Thymus (tissue), 14 donors: ENCODE measurements at places on chromosomes 7 and 10. TPM values are rescaled to one million over a fixed set of nuclear protein-coding genes. Genes with fewer than 3 reads are reported as not detected.

Gene TMEM236
- total RNA-seq: 0.24 TPM

Gene TRIM50
- 0.09 TPM for total RNA-seq

Gene SND1
- total RNA-seq: 104 TPM

Gene OGDHL
- 0.61 TPM for total RNA-seq

Gene CDC14C
- not detected for total RNA-seq

Gene LAMB1
- total RNA-seq: 33.4 TPM

Gene OR6V1
- total RNA-seq: not detected

Gene HMX3
- total RNA-seq: not detected

Gene STEAP4
- 0.38 TPM for total RNA-seq

DNA sequence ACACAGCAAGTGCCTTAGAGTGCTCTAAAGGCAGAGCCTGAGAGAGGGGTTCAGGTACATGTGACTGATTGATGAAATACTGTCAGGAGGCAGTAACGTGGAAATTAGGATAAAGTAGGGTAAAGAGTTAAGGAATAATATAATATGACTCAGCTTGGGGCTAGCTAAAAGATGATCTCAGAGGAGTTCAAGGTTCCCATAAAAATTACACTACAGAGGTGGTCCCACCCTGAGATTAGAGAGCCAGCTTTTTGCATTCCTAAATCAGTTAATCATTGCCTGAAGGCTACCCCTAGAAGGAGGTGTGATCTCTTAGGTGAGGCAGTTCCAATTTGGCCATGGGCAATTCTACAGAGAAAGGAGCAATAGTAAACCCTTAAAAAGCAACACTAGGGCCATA lies 5.8 kb downstream of the LIPJ start:
- DNase-seq: no peak

DNA sequence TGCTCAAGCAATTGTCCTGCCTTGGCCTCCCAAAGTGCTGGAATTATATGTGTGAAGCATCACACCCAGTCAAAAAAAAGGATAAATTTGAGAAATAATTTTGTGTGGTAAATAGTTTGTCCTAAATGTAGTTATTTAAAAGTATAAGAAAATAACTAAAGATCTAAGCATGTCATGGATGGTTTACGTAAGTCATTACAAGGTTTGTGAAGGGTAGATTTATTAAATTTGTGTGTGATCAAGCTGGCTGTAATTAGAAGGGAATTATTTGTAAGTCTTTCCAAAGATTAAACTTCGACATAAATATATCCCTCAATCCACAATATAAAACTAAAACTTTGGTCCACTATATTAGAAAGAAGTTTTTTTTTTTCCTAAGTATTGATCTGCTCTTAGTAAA lies 28.6 kb downstream of the ORC5 start:
- DNase-seq: no peak

GRCh38 chr10:70711177-70711576 lies 38.9 kb downstream of the ADAMTS14 start:
- DNase-seq: no peak

DNA sequence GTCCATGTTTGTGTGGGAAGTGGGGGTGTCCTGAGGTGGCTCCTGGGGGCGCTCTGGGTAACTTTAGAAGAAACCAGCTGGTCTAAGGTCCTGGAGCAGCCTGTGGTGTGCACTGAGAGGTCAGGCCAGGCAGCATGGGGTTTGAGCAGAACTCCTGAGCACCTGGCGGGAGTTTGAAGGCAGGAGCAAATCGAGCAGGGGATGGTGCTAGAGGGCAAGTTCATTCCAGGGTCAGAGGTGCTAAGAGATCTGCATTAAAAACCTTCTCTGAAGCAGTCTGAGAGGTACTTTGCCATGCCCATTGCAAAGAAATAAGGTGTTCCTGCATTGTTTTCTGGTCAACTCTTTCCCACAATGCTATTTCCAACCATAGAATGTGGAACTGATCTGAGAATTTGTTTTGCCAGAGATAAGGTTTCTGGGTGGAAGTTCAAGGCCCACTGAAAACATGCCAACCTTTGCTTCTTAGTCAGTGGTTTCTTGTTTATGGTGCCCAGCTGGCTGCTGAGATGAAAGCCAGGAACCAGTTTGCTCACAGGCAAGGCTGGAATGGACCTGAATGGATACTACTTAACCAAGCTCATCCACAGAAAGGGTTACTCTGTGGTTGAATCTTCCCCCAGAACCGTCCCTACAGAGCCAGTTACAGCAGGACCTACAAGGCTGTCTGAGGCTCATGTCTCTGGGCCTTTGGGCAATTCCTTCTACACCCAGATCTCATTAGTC lies 136.3 kb upstream of the TMEM72 start:
- DNase-seq: no peak

DNA sequence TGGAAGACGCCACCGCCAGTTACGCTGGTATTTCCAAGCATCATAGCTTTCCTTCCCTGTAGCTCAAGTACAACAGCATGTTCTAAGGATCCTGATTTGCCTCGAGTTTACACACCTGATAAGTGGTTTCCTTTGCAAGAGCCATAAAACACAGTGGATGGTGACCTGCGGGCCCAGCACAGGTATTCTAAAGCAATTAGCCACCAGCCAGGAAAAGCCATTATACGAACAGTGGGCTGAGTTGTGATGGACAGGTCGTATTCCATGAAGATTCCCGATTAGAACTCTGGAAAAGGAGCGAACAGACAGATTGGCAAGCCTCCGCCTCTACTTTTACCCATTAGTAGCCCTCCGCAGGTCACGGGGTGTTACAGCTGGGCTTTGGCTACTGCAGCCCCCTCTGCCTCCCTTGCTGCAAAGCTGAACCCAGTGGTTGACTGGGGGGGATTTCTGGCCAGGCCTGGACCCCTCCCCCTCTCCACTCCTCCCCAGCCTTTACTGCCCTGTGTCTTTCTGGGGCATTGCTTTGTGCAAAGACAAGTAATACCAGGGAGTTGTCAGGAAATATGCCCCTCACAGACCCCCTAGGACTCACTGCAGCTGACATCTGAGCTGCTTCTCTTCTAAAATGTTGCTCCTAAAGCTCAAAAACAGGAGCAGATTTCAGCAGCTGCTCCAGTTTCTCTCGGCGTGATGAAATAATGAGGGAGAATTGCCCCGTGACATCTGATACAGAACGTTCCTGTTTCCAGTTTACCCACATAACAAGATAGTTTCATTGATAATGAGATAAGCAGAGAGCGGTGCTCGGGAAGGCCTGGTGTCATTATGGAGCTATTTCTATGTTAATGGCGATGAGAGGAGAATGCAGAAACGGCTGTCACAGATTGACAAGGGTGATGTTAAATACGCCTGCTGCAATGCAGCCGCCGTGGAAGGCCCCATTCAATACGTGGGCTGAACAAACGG lies 214.4 kb downstream of the CCSER2 start:
- no peak for DNase-seq

DNA sequence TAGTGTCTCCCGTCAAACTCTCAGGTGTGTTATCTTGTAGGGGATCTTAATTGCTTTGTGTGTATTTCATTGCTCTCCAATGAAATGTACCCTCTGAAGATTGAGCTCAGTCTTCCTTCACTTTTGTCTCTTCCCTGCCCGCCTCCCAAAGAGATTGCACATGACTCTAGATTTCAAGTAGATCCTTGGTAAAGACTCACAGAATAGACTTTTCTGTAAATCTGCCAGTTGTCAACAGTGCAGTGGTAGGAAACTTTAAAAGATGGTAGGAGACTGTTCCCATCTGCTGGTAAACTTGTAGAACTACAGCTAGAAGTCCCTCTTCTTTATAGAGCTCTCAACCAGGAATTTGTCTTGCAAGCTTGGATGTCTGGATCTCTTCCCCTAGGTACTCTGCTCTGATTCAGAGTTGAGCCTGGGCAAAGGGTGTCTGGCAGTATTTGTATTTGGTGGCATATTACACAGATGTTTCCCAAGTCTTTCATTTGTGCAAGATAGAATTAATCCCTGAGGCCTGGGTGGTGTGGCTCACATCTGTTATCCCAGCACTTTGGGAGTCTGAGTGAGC lies 9.6 kb downstream of the CCL26 start:
- DNase-seq: peak; percentile 28

GRCh38 chr10:131018886-131019500 lies 292.5 kb downstream of the TCERG1L start:
- no peak for DNase-seq

DNA sequence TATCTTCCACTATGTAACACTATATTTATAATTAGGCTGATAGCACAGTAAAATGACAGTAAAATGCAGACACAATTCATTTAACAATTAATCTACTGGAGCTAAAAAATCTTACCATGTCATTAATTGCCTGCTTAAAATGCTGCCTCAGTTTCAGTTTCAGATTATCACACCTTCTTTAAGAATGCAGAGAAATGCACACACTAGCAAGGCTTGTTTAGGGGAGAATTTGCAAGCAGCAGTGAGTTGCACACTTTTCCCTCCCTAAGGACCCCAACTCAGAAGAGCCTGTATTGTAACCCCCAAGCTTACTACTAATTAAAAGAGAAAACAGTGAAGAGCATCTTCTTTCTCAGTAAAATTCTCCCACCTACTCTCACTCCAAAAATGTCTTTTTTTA lies 79.7 kb upstream of the KCNIP2 start:
- DNase-seq: no peak

DNA sequence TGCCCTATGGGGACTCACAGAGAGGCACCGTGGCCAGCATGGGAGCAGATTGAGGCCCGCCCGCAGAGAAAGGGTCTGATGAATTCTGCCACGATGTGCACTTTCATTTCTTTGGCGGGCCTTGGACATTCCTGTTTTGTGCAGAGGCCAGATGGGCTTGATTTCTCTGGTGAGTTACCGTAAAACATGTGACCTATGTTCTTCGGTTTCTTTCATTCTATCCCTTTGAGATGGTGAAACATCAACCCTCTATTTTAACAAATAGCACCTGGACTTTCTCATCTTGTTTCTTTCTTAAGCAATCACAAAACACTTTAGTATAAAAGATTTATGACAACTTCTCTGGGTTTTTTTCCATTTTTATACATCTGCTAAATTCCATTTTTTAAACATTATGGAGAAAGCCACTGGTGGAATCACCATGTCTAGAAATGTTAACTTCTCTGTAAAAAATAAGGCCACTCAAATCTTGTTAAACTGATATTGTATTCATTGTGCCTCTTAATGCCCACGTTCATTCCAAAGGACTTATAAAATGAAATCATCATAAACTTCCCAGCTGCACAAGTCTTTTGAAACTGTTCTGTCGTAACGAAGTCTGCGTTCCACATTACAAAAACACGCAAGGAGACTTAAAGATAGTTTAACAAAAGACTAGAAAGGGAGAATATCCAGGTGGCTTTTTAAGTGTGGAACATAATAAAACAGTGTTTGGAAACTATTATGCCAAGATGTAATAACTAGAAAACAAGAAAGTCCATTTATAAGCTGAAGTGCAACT lies 21.4 kb upstream of the ODAD2 start:
- DNase-seq: no peak

GRCh38 chr7:96819111-96819700 lies 109.6 kb upstream of the SEM1 start:
- DNase-seq: no peak

DNA sequence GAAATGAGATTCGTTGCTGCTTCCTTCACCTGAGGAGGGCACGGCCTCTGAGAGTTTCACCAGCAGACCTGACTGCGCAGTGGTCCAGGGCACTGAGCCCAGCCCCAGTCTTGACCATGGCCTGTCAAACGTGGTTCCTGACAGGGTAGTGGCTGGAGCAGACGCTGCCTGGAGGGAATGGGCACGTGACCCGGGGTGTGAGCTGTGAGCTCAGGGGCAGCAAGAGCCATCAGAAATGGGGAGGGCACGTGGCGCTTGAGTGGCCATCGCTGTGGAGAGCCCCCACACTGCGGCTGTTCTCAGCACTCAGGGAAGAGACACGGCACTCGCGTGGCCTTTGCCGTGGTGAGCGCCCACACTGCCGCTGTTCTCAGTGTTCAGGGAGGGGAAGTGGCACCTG lies 12.0 kb downstream of the FAM20C start:
- DNase-seq: no peak

DNA sequence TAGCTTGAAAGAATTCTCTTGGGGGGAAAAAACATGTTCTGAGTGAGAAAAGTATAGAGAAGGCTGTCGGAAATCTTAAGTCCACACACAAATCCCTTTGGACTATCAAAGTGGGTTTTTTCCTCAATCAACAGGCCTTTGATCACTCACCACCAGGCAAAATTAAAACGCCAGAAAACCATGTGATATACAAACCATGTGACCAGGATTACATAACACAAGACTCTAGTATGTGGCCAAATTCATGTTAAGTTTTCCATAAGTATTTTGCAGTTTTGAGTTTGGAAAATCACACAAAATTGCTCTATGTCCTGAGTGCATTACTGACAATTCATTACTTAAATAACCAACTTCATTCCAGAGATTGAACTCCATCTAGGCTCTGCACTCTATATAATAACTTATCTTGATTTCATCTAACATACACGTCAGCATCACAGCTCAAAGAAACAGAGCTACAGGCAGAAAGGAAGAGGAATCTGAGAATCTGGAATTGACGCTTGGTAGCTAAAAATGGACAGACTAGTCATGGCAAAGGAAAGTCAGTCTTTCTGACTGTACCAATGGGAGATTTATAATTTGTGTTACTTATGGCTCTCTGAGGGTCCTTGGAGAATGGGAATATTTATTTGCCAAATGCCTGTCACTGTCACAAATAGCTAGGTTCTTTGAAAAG lies 383.5 kb downstream of the SFMBT2 start:
- DNase-seq: no peak

GRCh38 chr7:129072479-129073011 lies 17.6 kb upstream of the TNPO3 start:
- DNase-seq: no peak

DNA sequence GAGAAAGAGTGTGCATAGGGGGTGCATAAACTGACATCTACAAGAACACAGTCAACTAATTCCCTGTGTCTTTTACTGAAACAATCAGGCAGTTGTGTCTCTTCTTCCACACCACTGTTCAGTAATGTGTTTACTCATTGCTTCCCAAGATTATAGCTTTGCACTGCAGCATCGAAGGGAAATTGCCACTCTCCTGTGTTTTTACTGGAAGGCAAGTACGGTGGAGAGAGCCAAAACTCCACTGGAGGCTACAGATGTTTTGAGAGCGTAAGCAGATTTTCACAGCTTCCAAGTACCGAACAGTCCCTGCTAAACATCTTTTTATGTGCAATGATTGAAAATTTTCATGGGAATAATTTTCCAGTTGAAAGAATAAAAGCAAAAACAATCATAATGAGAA lies 510.5 kb upstream of the AKR1E2 start:
- DNase-seq: no peak

DNA sequence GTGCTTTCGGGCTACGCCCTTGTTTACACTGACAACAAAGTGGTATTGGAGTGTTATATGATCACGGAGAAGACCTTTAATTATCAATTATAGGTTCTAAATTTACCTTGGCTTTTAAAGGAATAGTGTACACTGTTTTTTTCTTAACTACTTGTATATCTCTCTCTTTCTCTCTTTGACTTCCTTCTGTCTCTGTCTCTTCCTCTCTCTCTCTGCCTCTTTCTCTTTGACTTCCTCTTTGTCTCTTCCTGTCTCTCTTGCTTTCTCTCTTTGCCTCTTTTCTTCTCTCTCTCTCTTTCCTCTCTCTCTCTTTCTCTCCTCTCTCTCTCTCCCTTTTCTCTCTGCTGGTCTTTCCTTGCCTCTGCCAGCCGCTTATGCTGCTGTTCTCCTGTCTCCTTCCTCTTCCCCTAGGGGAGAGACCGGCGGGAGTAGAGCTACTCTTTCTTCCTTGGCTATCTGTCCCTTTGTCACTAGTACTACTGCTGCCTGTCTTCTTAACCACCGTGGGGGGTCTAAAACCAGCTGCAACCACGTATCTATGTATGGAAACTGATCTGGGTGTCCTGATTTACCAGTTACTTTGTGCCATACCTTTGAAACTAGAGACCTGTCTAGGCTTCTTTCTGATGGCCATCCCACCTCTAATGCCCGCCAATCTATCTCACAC lies 36.9 kb upstream of the GSDME start:
- DNase-seq: no peak

- DNase-seq: no peak
Observed at GRCh38 chr7:37333075-37333474, 115.6 kb downstream of the ELMO1 start.
